ENCODE measurements at places on chromosomes 16 and 17.

- no peak for DNase-seq
These were observed 136.0 kb downstream of the SDK2 start for GRCh38 chr17:73508057-73508930.

- no peak for DNase-seq
These were observed 56.8 kb downstream of the ANKFY1 start for GRCh38 chr17:4206962-4207361.

- no peak for DNase-seq
These were observed 13.1 kb downstream of the DNAI2 start for GRCh38 chr17:74287031-74287602.

DNA sequence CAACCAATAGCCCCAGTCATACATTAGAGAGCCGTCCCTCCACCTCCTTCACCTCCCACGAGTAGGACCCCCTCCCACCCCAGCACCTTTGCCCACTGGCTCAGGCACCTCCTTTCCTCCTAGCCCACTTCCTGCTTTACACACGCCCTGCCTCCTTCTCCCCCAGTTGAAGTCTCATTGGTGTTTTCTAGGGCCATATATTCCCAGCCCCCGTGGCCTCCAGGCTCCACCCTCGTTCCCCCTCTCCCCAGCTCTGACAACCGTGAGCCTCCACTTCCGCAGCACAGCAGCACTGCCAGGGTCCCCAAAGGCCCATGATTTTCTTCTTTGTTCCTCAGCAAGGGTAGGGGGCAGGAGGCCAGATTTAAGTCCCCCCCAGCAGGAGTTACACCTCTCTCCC is 340.3 kb upstream of the TNRC6C start:
- DNase-seq, result no peak

- DNase-seq, result peak; percentile 57
These were observed 54.4 kb upstream of the PABPN1L start for GRCh38 chr16:88920618-88921590.

DNA sequence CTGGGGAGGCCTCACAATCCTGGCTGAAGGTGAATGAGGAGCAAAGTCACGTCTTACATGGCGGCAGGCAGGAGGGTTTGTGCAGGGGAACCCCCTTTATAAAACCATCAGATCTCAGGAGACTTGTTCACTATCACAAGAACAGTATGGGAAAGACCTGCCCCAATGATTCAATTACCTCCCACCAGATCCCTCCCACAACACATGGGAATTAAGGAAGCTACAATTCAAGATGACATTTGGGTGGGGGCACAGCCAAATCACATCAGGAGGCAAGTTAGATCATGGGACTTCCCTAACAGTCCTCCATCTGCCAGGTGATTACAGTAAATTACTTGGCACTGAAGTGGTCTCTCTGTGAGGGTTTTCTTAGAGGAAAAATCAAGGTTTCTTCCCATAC is 5.3 kb downstream of the TMEM114 start:
- no peak for DNase-seq

DNA sequence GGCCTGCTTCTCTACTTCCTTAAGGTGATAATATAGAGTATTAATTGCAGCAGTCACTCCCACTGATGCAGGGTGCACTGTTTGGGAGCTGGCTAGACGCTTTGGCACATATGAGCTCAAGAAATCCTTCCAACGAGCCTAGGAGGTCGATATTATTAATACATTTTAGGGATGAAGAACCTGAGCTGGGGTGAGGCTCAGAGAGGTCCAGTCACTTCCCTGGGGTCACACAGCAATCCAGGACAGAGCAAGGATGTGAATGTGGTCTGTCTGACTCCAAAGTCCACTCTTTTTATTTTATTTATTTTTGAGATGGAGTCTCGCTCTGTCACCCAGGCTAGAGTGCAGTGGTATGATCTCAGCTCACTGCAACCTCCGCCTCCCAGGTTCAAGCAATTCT is 156.4 kb upstream of the CDC42EP4 start:
- no peak for DNase-seq

DNA sequence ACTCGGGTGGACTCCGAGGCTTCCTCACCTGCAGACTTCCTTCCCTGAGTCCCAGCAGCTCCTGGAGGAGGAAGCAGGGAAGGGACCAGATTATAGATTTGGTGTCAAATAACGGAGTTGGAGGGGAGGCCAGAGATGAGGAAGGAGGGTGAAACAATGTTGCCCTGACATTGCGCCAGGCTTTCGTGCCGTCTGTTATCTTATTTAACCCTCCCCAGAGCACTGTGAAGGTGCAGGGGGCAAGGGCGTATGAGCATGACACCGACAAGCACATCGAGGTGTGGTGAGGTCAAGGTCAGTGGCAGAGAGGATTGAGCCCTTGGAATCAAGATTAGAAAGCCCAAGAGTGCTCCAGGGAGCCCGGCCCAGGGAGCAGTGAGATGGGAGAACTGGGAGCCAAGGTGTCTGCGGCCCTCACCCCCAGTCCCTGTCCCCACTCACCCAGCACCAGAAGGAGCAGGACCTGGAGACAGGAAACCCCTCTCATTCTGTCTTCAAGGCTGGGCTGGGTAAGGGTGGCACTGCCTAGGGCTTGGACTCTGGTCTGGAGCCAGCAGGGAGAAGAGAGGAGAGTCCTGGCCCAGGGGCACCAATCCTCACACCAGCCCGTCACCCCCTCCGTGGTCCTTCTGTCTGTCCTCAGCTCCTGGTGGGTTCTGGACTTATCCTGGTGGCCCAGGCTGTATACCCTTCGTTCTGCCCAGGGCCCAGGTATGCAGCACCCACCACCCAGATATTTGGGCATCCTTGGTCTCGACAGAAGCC is 1.1 kb downstream of the PRSS33 start:
- DNase-seq, result no peak

GRCh38 chr17:18191967-18192366 is 8.3 kb downstream of the ALKBH5 start:
- no peak for DNase-seq

GRCh38 chr17:61209106-61209439 is 190.6 kb upstream of the TBX2 start:
- no peak for DNase-seq

Data from mucosa of gallbladder (tissue), 1 donor.